ENCODE measurements at places on chromosomes 16 and 17.
A peak's percentile ranks its signal among the peaks of the same experiment; 100 is the strongest.

GRCh38 chr17:36939802-36940312 lies 2.6 kb downstream of the LHX1 start:
- no peak for DNase-seq

DNA sequence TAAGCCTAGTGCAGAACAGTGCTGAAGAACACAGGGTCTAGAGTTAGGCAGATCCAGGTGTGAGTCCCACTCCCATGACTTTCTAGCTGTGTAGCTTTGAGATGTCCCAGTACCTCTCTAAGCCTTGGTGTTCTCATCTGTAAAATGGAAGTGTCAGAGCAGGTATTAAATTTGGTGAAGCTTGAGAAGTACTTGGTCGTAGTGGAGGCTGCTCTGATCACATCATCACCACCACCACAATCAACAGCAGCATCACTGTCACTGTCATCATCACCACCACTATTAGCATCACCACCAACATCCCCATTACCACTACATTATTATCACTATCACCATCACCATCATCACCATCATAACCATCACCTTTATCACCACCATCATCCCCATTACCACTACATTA lies 132.1 kb downstream of the CMIP start:
- DNase-seq, result no peak

GRCh38 chr17:19317359-19318095 lies 45.0 kb downstream of the B9D1 start:
- DNase-seq, result no peak

GRCh38 chr16:85372627-85373372 lies 240.3 kb upstream of the GSE1 start:
- no peak for DNase-seq

GRCh38 chr17:6241381-6241780 lies 171.2 kb downstream of the WSCD1 start:
- no peak for DNase-seq

DNA sequence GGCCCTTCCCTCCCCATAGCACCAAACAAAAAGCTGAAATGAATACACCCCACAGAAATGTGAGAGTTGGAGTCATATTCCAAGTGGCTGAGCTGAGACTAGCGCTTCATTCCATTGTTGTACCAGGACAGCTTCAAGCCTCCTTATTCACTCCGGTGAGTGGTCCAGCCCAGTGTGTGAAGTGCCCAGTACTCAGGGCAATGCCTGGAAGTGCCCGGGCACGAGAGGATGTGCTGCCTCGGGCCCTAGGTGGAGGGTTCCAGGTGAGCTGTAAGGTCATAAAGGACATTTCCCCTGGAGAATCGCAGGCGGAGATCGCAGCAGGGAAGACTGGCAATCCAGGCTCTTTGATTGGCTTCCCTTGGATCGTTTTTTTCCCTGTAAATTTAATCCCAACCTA lies 5.4 kb upstream of the CYLD start:
- no peak for DNase-seq

DNA sequence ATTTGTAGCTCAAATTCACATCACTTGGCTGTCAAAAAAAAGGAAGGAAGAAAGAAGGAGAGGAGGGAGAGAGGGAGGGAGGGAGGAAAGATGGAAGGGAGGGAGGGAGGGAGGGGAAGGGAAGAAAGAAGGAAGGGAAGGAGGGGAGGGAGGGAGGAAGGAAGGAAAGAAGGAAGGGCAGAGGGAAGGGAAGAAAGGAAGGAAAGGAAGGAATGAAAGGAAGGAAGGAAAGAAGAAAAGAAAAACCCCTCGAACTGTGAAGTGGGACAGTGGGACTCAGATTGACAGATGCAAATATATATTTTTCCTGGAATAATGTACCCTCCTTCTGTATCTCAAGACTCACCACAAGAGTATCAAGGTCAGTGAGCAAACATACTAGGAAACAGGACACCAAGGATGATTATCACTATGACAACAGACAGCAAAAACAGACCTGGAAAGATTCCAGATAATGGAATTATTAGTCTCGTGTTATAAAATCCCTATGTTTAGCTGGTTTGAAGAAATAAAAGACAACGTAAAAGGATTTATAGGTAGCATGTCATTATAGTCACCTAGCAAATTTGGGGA lies 24.2 kb upstream of the ABCA3 start:
- DNase-seq, result no peak

DNA sequence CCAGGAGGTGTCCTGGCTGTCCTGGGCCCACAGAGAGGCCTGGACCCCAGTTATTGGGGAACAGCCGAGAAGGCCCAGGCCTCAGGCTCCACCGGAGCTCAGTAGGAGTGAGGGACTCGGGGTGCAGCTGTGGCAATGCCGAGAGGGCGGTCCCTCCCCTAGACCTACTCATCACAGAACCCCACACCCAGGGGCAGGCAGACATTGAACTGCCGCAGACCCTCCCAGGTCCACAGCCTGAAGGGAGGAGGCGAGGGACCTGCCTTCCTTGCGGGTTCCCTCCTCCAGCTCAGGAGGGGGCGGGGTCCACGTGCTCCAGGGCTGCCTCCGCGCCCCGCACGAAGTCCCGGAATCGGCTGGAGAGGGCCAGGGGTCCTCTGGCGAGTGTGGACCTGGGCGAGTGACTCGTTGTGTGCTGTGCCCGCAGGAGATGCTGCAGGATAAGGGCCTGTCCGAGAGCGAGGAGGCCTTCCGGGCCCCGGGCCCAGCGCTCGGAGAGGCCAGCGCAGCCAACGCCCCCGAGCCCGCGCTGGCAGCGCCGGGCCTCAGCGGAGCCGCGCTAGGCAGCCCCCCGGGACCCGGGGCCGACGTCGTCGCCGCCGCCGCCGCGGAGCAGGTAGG lies 3.9 kb downstream of the TBX4 start:
- DNase-seq, result no peak

DNA sequence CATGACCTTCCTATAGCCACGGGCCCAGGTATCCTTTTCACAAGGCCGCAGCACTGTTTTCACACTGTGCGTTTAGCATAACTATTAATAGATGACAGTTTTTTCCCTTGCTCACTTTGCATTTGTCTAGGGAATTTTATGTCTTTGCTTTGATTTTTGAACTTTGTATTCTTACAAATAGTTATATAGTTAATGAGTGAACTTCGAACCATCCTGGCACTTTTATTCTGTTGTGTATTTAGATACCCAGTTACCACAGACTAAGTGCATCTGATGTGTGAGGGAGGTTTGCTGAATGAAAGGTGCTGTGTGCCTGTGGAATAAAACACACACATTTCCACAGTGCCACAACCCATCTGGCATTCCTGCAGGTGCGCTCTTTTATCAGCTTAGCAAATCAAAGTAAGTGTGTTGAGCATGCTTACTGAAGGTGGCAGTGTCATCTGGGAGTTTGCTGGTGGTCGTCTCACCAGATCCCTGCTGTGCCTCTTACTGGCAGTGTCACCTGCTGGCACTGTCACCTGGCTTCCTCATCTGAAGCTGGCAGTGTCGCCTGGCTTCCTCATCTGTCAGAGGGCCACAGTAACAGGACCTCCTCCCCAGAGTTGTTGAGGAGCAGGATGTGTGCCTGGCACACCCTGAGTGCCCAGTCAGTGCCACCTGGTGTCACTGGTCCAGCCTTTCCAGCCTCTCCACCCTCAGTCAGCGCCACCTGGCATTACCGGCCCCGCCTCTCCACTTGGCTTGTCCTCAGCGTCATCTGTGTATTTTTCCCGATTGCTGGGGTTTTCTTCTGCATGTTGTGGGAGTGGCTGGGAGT lies 37.6 kb downstream of the USP10 start:
- DNase-seq, result no peak

GRCh38 chr17:48639136-48639535 lies 13.0 kb upstream of the HOXB9 start:
- DNase-seq, result no peak

DNA sequence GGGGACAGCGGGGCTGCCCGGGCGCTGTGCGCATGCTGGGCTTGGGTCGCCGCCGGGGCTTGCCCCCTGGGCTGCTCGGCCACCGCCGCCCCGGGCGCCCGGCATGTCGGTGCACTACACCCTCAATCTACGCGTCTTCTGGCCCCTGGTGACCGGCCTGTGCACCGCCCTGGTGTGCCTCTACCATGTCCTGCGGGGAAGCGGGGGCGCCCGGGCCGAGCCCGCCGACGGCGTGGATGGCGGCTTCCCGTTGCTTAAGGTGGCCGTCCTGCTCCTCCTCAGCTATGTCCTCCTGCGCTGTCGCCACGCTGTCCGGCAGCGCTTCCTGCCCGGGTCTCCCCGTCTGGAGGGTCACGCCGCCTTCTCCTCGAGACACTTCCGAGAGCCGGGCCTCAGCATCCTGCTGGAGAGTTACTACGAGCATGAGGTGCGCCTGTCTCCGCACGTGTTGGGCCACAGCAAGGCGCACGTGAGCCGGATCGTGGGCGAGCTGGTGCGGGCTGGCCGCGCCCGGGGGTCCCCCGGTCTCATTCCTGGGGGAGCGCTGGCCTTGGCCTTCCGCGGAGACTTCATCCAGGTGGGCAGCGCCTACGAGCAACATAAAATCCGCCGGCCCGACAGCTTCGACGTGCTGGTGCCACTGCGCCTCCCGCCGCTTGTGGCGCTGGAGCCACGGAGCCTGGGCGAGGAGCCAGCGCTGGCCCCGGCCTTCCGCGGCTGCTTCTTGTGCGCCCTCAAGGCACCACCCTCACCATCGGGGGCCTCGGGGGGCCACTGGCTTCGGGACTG lies 789 bp downstream of the ITPRIPL2 start:
- peak; percentile 39 for DNase-seq

DNA sequence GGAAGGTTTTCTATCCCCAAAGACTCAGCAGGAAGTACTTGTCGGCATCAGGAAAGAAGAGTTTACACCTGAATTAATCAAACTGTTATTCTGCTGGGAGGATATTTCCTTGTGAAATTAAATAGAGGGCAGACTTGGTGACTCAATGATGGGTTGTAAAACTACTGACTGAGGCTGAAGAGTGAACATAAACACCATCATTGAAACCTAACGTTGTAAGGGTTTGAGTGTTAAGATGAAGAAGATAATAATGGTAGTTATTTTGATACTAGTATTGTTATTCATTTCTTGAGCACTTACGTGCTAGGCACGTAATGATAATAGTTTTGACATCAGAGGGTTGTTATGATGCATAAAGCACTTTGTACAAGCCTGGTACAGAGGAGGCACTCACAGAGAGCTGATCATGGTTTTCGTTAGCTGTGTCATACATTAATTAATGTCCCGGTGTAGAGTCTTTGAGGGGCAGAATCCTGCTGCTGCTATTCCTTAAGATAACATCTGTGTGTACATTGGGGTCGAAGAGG lies 64.2 kb upstream of the CACNG3 start:
- DNase-seq, result no peak

GRCh38 chr17:10968007-10968406 lies 130.1 kb upstream of the PIRT start:
- no peak for DNase-seq

- DNase-seq, result peak; percentile 77
Observed at GRCh38 chr17:44906010-44906646, 6.9 kb upstream of the EFTUD2 start.

DNA sequence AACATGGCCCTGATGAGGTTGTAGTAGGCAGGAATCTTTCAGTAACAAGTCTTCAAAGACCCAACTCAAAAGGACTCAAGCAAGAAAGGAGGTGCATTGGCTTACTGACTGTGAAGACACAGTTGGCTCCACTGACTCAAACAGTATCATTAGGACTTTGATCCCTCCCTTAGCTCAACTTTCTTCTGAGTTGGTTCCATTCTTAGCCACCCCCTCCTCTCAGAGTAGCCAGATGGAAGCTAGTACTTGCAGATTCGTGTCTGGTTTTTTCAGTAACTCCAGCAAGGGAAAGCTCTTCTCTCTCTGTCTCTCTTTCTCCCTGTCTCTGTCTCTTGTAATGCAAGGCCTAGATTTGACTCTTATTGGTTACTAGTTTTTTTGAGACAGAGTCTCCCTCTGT lies 5.0 kb upstream of the MAPK3 start:
- no peak for DNase-seq

- DNase-seq, result no peak
Observed at GRCh38 chr16:19645557-19645981, 72.5 kb downstream of the KNOP1 start.

DNA sequence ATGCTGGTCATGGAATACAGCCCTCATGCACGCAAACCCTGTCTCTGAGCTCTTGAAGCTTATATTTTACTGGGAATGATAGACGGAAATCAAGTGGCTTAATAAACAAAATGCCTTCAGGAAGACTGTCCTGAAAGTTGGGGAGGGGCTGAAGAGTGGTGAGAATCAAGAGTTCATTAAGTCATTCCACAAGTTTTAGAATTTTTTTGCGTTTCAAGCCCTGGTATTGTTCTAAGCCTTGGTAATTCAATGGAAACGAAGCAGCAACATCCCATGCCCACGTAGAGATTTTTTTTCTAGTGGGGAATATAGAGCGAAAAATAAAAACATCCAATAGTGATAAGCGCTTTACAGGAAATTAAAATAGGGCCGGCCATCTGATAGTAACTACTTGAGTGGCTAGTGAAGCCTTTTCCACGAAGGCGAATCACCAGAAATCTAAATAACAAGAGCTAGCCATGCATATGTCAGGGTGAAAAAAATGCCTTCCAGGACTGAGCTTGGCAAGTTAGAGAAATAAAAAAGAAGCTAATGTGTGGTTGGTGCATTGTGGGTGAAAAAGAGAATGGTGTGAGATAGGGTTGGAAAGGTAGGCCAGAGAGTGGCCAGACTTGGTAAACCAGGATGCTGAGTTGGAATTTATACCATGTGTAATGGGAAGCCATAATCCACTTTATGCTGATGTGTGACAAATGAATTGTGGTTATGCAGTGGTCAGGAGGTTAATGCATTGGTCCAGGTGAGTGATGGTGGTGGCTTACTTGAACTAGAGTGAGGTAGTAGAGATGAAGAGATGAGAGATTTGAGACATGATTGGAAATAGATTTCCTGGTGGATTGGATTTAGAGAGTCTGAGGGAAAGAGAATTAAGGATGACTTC lies 772 bp downstream of the PFAS start:
- no peak for DNase-seq

DNA sequence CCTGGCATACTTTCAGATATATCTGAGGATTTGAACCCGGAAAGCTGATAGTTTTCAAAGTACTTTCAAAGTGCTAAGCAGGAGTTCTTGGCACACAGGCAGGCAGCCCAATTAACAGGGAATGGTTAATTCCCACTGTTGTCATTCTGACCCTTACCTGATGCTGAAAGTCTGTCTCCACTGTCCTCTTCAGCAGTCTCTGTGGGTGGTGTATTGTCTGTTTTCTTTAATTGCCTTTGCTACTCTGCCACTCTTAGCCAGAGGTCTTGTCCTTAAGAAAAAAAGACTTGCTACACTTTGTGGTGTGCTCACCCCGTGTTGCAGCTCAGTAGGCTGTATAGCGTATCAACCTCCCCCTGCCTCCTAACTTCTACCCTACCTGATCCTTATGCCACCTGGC lies 63.2 kb upstream of the SLC12A3 start:
- no peak for DNase-seq

Measured in SW 1271 (cell line).